Femur (tissue), 1 donor: ENCODE measurements at places on chromosomes 1 and 21.

DNA sequence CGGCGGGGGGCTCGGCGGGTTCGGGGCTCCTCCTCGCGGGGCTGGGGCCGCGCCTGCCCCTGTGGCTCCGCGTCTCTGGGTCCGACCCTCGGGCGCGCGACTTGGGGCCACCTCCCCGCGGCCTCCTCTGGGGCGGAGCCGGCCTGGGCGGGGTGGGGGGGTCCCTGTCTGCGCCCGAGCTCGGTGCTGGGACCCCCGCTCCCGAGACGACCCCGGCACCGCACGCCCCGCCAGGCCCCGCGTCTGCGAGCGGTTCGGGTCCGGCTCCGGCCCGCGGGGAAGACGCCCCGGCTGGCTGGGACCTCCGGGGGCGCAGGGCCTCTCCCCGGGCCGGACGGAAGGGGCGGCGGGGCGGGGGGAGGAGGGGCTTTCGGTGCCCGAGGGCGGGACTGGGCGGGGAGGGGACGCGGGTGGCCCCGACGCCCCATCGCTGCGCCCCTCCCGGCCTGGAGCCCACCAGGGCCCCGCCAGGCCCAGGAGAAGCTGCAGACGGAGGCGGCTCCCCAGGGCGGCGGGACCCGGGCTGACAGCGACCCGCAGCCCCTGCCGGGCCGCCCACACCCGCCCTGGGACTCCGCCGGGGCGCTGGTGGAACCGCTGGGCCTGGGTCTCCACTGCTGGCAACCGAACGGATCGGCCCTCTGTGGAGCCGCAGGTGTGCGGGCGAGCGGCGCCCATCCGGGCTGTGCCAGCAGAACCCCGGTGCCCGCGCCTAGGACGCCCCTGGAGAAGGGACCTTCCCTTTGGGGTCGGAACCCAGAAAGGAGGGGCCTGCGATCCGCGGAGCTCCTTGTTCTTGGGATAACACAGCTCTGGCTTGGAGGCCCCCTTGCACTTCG lies 610 bp downstream of the COL6A2 start:
- peak; percentile 52 for DNase-seq

DNA sequence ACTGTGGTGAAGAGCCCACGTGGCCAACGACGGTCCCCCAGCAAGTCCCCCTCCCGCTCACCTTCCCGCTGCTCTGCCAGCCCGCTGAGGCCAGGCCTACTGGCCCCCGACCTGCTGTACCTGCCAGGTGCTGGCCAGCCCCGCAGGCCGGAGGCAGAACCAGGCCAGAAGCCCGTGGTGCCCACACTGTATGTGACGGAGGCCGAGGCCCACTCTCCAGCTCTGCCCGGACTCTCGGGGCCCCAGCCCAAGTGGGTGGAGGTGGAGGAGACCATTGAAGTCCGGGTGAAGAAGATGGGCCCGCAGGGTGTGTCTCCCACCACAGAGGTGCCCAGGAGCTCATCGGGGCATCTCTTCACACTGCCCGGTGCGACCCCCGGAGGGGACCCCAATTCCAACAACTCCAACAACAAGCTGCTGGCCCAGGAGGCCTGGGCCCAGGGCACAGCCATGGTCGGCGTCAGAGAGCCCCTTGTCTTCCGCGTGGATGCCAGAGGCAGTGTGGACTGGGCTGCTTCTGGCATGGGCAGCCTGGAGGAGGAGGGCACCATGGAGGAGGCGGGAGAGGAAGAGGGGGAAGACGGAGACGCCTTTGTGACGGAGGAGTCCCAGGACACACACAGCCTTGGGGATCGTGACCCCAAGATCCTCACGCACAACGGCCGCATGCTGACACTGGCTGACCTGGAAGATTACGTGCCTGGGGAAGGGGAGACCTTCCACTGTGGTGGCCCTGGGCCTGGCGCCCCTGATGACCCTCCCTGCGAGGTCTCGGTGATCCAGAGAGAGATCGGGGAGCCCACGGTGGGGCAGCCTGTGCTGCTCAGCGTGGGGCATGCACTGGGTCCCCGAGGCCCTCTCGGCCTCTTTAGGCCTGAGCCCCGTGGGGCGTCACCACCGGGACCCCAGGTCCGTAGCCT lies 46.8 kb downstream of the TRIM11 start:
- no peak for DNase-seq

GRCh38 chr1:106747791-106748190 lies 308.7 kb upstream of the PRMT6 start:
- no peak for DNase-seq

DNA sequence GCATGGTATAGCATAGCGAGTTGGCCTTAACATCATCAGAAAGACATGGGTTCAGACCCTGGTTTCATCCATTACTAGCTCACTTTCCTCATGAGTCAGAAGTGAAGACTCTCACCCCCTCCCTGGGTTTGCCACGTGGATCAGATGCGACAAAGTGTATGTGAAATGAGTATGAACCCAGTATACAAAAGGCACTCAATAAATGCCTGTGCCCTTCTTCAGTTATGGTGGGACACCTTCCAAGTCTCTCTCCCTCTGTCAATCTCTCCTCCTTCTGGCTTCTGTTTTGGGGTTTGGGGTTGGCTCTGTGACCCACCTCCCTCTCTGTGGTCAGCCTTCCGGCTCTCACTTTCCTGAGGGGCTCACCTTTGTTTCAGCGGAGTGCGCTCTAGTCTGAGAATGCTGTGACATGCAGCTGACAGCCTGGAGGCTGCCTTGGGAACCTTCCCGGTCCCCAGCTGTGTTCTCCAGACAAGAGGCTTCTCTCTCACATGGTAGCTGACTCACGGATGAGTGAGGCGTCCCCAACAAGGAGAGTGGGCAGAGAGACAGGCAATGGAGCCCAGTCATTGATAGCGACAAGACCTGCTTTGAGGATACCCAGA lies 155.0 kb upstream of the EDN2 start:
- DNase-seq, result no peak

GRCh38 chr1:43861988-43862735 lies 71.4 kb upstream of the ARTN start:
- peak; percentile 57 for DNase-seq

DNA sequence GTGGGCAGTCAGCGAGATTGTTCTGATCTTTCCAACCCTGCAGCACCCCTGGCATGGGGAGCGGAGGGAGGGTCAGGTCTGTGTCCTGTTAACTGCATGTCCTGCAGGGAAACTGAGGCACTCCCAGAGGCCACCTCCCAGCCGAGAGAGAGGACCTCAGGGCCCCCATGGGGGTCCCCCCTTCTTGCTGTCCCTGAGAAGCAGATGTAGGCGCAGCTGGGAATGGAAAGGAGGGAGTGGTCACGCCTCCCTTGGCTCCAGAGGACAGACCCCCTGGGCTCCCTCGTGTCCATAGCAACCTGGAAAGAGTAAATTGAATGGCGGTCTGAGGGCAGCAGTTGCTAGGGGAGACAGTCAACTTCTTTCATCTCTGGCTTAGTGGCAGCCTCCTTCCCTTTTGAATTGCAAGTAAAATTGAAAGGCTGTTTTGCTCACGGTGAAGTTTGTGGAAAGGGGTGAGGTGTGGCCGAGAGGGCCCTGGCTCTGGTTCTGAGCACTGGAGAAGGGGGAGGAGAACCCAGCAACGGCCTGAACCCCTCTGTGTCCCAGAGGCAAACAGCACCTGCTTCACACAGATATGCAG lies 4.9 kb downstream of the CROCC start:
- DNase-seq, result peak; percentile 75

DNA sequence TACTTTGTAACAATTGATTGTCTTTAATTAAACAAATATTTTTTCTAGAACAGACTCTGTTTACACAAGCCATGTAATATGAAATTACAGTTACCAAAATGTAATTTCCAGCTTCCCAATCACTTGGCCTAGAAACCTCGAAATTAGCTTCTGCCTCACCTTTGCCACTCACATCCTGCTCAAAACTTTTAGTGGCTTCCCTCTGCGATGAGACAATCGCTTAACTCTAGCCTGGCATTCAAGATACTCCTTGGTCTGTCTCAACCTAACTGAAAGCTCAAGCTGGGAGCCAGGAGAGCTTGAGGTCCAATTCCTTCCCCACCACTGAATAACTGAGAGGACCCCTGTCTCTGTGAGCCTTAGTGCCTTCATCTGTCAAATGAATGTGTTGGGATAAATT lies 42.8 kb downstream of the GFI1 start:
- no peak for DNase-seq

GRCh38 chr1:111596499-111596898 lies 23.1 kb upstream of the RAP1A start:
- no peak for DNase-seq

- DNase-seq, result no peak
Measured at GRCh38 chr1:193335806-193336428, 149.5 kb upstream of the B3GALT2 start.

DNA sequence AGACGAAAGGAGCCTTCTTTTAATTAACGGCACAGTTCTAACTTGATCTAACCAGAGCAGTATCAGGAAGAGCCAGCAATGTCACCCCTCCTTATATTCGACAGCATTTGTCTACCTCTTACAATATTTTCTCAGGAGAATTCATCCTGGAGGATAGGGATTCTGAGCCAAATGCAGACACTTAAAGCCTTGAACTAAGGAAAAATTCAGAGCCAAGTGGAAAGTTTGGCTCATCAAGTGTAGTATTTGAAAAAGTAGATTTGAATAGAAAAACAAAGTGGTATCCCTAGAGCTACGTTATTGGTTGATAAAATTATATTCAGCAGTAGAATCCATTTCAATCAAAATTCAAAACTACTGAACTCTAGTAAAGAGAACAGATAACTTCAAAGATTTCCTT lies 732.0 kb upstream of the ADGRL2 start:
- DNase-seq, result no peak

GRCh38 chr1:14189381-14189780 lies 409.1 kb upstream of the KAZN start:
- DNase-seq, result no peak

DNA sequence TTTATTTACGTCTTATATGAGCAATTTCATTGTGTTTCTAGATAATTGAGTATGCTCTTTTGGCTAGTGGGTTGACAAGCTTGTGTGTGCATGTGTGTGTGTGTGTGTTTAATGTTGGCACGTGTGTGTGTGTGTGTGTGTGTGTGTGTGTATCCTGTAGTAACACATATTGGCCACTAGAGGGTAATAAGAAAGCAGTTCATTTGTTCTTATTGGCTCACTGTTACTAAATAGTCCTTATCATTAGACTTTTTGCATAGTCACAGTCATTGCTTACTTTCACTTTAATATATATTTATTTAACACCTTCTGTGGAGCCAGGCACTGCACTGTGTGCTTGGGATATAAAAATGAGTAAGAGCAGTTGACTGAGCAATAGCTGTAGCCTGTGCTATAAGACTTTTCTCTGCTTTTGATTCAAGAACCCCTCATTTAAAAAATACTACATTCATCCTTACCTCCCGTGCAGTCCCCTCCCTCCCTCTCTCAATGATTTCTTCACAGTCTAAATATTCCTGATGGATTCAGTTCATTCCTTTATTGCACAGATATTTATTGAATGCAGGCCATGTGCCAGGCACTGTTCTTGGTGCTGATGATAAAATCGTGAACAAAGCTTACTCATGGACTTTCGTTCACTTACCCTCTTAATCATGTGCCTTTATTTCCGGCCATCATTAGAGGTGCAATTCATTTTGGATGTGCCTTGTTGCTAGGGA lies 96.7 kb downstream of the DYRK1A start:
- no peak for DNase-seq

DNA sequence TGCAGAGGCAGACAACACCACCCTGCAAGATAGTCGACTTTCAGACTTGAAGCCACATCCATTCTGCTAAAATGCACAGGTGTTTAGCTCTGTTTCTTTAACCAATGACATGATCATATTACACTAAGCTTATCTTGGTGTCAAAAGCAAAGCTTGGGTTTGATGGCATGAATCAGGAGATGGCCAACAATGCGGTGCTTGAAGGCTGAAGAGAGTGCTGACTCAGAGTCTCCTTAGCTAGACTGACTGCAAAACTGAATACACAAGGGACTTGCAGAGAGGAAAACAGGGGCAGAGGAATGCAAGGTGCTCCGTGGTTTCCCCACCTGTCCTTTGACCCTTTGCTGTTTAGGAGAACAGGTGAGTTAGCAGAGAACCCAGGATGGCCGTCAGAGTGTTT lies 262.6 kb downstream of the SIPA1L2 start:
- DNase-seq, result no peak

- no peak for DNase-seq
Measured at GRCh38 chr1:14568716-14569355, 29.6 kb upstream of the KAZN start.

GRCh38 chr1:89610457-89611011 lies 22.4 kb upstream of the LRRC8C start:
- DNase-seq, result no peak

- no peak for DNase-seq
Measured at GRCh38 chr1:63668298-63668697, 75.1 kb downstream of the PGM1 start.

GRCh38 chr1:217004776-217005436 lies 281.7 kb upstream of the ESRRG start:
- no peak for DNase-seq

DNA sequence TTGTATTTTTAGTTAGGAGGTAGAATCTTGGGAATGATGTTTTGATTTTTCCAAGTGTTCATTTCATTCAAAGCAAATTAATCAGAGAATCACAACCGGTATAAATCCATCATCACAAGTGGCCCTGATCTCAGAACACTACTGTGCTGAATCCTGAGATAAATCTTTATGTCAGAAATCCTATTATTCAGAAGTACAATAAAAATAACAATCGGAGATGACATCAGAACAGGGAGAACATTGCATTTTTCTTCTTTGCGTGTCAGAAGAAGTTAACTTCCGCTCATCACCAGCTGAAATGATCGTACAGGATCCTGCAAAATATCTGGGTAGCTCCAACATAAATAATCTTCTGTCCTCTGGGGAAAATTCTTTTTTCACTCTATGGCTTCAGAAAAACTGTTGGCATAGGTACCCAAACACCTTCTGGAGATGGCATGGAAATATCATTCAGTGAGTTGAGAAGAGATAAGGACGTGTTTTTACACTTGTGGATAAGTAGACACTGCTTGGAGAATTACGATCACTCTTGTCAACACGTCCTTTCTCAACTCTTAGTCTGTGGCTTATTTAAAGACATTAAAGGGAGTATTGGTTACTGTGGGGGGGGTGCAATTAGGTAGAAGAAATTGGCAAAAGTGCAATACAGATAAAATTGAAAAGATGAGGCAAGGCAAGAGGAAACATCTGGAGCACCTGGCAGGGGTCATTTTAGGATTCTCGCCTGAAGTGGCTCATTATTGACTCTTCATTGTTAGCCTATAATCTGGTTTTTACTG lies 46.9 kb upstream of the SMYD2 start:
- DNase-seq, result no peak

GRCh38 chr1:162062542-162063015 lies 6.9 kb upstream of the NOS1AP start:
- DNase-seq, result peak; percentile 27

GRCh38 chr1:94481473-94481933 lies 60.1 kb downstream of the F3 start:
- DNase-seq, result peak; percentile 33

GRCh38 chr1:108007531-108007930 lies 42.6 kb upstream of the VAV3 start:
- DNase-seq, result no peak
